ENCODE measurements at places on chromosomes 6 and 20. TPM values are rescaled to one million over a fixed set of nuclear protein-coding genes. Genes with fewer than 3 reads are reported as not detected.
A peak's percentile ranks its signal among the peaks of the same experiment; 100 is the strongest.

DNA sequence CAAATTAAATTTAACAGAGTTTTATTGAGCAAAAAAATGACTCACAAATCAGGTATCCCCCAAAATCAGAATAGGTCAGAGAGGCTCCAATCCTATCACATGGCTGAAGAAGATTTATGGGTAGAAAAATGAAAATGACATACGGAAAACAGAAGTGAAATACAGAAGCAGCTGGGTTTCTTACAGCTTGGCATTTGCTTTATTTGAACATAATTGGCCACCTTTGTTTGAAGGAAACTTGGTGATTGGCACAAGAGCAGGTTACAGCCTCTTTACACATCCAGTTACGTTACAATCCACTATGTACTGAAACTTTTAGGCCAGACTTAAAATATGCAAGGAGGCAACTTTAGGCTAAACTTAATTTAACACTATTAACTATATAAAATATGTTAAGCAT, 11.7 kb upstream of the TREM2 start:
- no peaks in the 10 kb centered on the region for H3K36me3 ChIP-seq
- H3K27ac ChIP-seq, result no peak overlapping the region
- DNase-seq, result no peak
- no peaks in the 10 kb centered on the region for H3K27me3 ChIP-seq

DNA sequence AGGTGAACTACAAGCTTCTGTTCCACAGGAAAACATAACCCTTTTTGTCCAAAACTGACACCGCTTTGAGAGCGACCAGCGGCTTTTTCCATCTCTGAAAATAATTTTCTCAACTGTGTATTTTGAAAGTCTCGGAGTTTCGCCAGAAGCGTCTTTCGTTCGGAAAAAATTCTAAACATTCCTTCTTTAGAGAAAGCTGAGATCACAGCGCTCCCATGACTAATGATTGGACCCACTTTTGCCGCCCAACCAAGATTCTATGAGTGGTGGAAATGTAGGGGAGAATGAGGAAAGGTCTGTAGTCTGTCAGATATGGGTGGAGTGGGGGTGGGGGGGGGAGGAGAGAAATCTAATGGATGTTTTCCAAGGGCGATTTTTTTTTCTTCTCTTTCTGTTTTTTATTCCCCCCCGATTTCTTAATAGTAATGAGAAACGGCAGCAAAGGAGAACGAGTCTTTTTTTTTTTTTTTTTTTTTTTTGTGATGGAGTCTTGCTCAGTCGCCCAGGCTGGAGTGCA, 189.3 kb downstream of the TRIM27 start:
- peak overlapping the region; percentile 65 for H3K4me3 ChIP-seq
- DNase-seq, result no peak
- no peaks in the 10 kb centered on the region for H3K27me3 ChIP-seq
- no peaks in the 10 kb centered on the region for H3K36me3 ChIP-seq
- no peak overlapping the region for H3K27ac ChIP-seq

- no peak overlapping the region for H3K27ac ChIP-seq
- no peaks in the 10 kb centered on the region for H3K27me3 ChIP-seq
- H3K4me1 ChIP-seq, result no peaks in the 10 kb centered on the region
- H3K4me3 ChIP-seq, result no peak overlapping the region
Measured at GRCh38 chr6:118559659-118560058, 11.6 kb downstream of the PLN start.

- no peaks in the 10 kb centered on the region for H3K36me3 ChIP-seq
- DNase-seq, result no peak
- H3K27me3 ChIP-seq, result no peaks in the 10 kb centered on the region
- H3K4me1 ChIP-seq, result no peaks in the 10 kb centered on the region
- no peak overlapping the region for H3K27ac ChIP-seq
- H3K4me3 ChIP-seq, result no peak overlapping the region
Measured at GRCh38 chr6:75450903-75451302, 42.7 kb downstream of the FILIP1 start.

DNA sequence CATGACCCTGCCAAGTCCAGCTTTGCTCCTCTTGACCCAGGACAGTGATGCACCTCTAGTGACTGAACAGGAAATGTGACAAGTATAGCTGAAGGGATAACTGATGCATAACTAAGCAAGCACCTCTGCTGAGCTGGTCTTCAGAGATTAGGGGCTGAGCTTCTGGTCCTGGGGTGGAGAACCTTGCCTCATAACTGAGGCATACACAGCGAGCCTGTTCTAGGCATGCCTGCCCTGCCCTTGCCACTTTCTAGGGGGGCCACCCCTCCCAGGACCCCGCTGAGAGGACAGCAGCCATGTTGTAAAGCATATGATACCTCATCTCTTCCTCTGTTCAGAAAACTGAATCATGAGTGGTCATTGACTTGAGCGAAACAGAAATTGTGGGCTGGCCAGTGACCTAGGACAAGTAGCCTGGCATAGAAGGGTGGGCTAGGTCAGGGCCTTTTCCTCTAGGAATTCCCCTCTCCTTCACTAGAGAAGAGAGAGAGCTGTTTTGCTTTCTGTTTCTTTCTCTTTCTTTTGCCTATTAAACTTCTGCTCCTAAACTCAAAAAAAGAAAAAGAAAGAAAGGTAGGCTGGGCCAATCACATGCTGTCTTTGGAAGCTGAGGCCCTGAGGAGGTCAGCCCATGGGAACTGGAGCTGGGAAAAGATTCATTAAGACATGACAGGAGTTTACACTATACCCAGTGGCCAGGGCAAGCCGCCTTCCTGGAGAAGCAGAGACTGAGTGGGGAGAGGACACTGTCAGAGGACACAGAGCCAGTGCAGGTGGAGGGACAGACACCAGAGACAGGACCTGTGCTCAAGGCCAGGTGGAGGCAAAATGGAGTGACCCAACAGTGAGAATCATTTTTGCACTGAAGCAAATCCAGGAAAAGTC, 23.1 kb downstream of the ALDH5A1 start:
- no peaks in the 10 kb centered on the region for H3K27me3 ChIP-seq
- peaks cover 4% of the 10 kb centered on the region for H3K4me1 ChIP-seq
- no peaks in the 10 kb centered on the region for H3K36me3 ChIP-seq
- no peak overlapping the region for H3K27ac ChIP-seq
- H3K4me3 ChIP-seq, result no peak overlapping the region

The SHLD1 gene
- 7.3 TPM for polyA plus RNA-seq

The SPATS1 gene
- polyA plus RNA-seq, result not detected

DNA sequence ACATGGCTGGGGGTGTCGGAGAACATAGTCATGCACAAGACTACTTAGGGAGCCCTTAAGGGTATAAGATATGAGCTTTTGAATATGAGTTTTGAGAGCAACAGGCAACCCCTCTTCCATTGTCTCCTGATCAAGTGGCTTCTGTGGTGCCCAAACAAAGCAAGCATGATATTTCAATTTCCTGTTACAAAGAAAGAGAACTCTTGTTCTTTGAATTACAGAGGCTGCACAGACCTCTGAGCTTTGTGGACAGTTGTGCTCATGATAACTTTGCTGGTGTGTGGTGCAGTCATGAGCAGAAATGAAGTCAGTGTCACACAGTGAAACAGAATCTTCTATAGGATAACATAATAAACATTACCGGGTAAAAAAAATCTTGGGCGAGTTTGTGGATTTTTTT, 66.8 kb upstream of the THEMIS start:
- DNase-seq, result no peak
- no peak overlapping the region for H3K4me3 ChIP-seq
- no peaks in the 10 kb centered on the region for H3K27me3 ChIP-seq
- H3K36me3 ChIP-seq, result no peaks in the 10 kb centered on the region
- H3K27ac ChIP-seq, result no peak overlapping the region

DNA sequence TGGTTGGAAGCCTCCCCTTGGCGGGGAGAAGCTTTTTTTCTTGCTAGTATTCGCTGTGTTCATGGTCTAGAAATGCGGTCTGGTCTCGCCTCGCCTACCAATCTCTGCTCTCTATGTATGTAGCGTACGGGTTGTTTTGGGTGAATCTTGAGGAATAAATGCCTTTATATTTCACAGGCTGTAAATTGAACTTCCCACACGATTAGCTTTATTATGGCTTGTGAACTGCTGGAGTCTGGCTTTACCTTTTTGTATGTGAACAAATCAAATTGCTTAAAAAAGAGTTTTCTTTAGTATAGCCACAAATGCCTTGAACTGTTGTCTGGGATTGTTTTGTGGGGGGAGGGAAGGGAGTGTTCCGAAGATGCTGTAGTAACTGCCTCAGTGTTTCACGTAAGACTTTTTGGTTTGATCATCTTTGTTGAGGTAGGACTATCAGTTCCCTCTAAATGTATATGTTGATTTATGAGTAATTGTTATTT, 2.2 kb downstream of the INSM1 start:
- H3K27me3 ChIP-seq, result no peaks in the 10 kb centered on the region
- H3K36me3 ChIP-seq, result no peaks in the 10 kb centered on the region
- no peaks in the 10 kb centered on the region for H3K4me1 ChIP-seq

GRCh38 chr6:52389626-52390360, 27.8 kb downstream of the PAQR8 start:
- no peaks in the 10 kb centered on the region for H3K36me3 ChIP-seq
- H3K27ac ChIP-seq, result peak overlapping the region; percentile 75
- 0 out of 2 replicates have a peak overlapping the region, but pooled peaks have one; percentile 2 for H3K4me3 ChIP-seq
- H3K4me1 ChIP-seq, result peaks cover 11% of the 10 kb centered on the region
- H3K27me3 ChIP-seq, result no peaks in the 10 kb centered on the region

- peaks cover 6% of the 10 kb centered on the region for H3K4me1 ChIP-seq
- H3K36me3 ChIP-seq, result peaks cover 51% of the 10 kb centered on the region
- no peak overlapping the region for H3K27ac ChIP-seq
- no peaks in the 10 kb centered on the region for H3K27me3 ChIP-seq
- no peak overlapping the region for H3K4me3 ChIP-seq
Measured at GRCh38 chr6:151370509-151371078, 20.8 kb downstream of the ZBTB2 start.

DNA sequence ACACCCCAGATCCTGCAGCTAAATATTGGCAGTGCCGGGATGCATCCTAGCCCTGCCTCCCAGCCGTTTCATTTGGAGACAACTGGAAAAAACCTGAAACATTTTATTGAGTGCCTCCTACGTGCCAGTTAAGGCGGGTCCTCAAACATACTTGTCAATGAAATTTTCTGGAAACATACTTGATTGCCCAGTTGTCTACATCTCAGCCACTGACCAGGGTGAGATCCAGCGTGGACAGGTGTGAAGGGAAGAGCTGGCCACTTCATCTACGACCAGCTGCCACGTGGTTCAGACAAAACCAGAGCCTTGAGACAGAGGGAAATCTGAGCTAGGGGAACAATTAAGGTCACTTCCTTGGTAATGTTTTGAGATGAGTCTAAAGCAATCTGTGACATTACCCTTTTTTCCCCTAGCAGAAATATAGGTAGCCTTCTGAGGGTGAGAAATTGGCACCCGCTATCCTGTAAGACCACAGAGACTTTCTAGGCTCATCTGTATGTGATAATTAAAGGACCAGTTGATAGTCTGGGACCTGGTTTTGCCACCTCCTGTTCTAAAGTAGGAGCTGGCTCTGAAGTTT, 116.3 kb upstream of the MTHFD1L start:
- H3K4me1 ChIP-seq, result no peaks in the 10 kb centered on the region
- H3K36me3 ChIP-seq, result no peaks in the 10 kb centered on the region
- no peak overlapping the region for H3K27ac ChIP-seq
- H3K4me3 ChIP-seq, result no peak overlapping the region
- DNase-seq, result no peak
- H3K27me3 ChIP-seq, result peaks cover 42% of the 10 kb centered on the region

The LY6G6F gene
- 1.1 TPM for polyA plus RNA-seq

GRCh38 chr6:1190366-1190765, 121.5 kb upstream of the FOXQ1 start:
- DNase-seq, result no peak
- H3K36me3 ChIP-seq, result no peaks in the 10 kb centered on the region
- H3K4me3 ChIP-seq, result no peak overlapping the region

GRCh38 chr6:110661414-110661813, 153.9 kb downstream of the CDK19 start:
- H3K4me3 ChIP-seq, result no peak overlapping the region
- no peaks in the 10 kb centered on the region for H3K27me3 ChIP-seq
- H3K27ac ChIP-seq, result no peak overlapping the region
- H3K36me3 ChIP-seq, result no peaks in the 10 kb centered on the region
- no peaks in the 10 kb centered on the region for H3K4me1 ChIP-seq
- no peak for DNase-seq

DNA sequence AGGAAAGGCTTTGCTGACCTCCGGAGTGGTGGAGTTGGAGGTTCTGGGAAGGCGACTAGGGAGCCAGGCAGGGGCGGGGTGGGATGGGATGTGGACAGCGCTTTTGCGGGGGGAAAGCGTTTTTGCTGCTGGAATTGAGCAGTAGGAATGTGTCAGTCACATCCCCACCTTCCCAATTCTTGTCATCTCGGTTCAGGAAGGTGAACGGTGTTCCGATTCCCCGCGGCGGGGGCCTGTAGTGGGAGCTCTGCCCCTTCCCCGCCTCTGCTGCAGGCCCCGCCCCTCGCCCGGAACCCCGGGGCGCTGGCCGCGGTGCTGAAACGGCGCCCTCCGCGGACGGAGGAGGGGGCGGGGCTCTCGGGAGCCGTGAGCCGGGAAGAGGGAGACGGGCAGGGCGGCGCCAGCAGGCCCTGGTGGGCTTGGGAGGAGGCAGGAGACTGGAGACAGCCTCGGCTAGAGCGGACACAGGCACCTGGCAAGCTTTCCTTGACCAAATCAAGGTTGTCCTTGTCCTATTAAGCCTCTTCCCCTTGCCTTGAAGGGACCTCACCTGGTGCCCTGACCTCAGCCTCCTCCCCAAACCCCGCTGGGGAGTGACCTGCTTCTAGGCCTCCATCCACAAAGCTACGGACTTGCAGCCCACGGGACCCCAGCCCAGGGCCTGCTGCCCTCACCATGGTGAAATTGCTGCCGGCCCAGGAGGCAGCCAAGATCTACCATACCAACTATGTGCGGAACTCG, at the start of gene LHFPL5:
TSS of gene LHFPL5 (plus strand) at position 357 of the 741 bp plus-strand sequence. CDS start at position 676, 319 bp downstream.
- no peak within 1 kb of the TSS for H3K4me3 ChIP-seq
- H3K36me3 ChIP-seq, result no peaks in the 10 kb centered on the region
- no peak within 1 kb of the TSS for H3K27ac ChIP-seq
- peak; percentile 99 for DNase-seq
- H3K4me1 ChIP-seq, result peaks cover 10% of the 10 kb centered on the region

- H3K4me3 ChIP-seq, result no peak overlapping the region
- H3K36me3 ChIP-seq, result no peaks in the 10 kb centered on the region
- DNase-seq, result no peak
Measured at GRCh38 chr6:166750108-166750793, 123.2 kb upstream of the RPS6KA2 start.

- H3K36me3 ChIP-seq, result no peaks in the 10 kb centered on the region
- no peak overlapping the region for H3K27ac ChIP-seq
- no peaks in the 10 kb centered on the region for H3K27me3 ChIP-seq
- H3K4me3 ChIP-seq, result no peak overlapping the region
- no peak for DNase-seq
- H3K4me1 ChIP-seq, result peaks cover 22% of the 10 kb centered on the region
Measured at GRCh38 chr20:37339208-37339607, 6.7 kb upstream of the SRC start.

GRCh38 chr6:31597006-31597405, 4.2 kb upstream of the NCR3 start:
- H3K36me3 ChIP-seq, result no peaks in the 10 kb centered on the region
- peak; percentile 73 for DNase-seq
- no peak overlapping the region for H3K4me3 ChIP-seq

The KCNK17 gene
- not detected for polyA plus RNA-seq

The SSTR4 gene
- polyA plus RNA-seq, result not detected

The NHSL1 gene
- not detected for polyA plus RNA-seq

- H3K27ac ChIP-seq, result no peak overlapping the region
- H3K4me1 ChIP-seq, result no peaks in the 10 kb centered on the region
- H3K36me3 ChIP-seq, result no peaks in the 10 kb centered on the region
- no peak for DNase-seq
- H3K4me3 ChIP-seq, result no peak overlapping the region
- peaks cover 48% of the 10 kb centered on the region for H3K27me3 ChIP-seq
Measured at GRCh38 chr6:155147958-155148663, 115.7 kb upstream of the CLDN20 start.

The SRMS gene
- polyA plus RNA-seq, result not detected
